Stimulated activated CD4-positive, alpha-beta T cell treated with anti-CD3 and anti-CD28 coated beads, Interleukin-1b, Interleukin-23, amount 100 ng/mL, for 1 hour (primary cell): ENCODE measurements at places on chromosomes 16 and 17.

- DNase-seq: no peak
These were observed 4.2 kb downstream of the EEF2K start for GRCh38 chr16:22210285-22210684.

DNA sequence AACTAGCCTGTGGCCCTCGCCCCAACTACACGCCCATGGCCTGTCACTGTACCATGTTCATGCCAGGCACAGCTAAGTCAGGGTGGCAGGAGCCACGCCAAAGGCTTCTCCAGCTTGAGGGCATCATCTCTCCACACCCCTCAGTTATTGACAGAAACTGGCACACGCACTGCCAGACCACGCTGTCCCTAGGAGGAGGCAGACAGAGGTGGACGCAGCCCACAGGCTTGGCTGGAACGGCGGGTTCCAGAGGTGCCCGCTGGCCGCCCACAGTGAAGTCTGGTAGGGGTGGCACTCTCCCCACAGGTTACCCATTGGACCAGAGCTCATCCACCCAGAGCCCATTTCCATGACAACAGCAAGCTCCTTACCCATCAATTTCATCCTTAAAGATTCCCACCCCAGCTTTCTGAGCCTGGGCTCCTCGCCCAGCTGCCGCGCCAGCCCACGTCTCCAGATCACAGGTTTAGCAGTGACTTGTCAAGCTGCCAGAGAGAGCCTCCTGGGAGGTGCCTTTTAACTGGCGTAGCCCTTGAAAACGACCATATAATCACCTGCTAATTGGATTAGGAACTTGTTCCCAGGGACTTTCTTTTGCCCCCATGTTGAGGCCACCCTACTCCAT lies 27.9 kb downstream of the RPRML start:
- DNase-seq: no peak

- DNase-seq: no peak
These were observed 4.5 kb downstream of the MFSD6L start for GRCh38 chr17:8794636-8795035.

- DNase-seq: no peak
These were observed 51.9 kb downstream of the CDYL2 start for GRCh38 chr16:80752541-80752940.
